NCI-H1436 treated with DMSO at 0.1 percent for 48 hours (cell line): ENCODE measurements at places on chromosomes 2 and 18.

GRCh38 chr18:52227536-52227935, 112.5 kb upstream of the DCC start:
- DNase-seq: no peak

DNA sequence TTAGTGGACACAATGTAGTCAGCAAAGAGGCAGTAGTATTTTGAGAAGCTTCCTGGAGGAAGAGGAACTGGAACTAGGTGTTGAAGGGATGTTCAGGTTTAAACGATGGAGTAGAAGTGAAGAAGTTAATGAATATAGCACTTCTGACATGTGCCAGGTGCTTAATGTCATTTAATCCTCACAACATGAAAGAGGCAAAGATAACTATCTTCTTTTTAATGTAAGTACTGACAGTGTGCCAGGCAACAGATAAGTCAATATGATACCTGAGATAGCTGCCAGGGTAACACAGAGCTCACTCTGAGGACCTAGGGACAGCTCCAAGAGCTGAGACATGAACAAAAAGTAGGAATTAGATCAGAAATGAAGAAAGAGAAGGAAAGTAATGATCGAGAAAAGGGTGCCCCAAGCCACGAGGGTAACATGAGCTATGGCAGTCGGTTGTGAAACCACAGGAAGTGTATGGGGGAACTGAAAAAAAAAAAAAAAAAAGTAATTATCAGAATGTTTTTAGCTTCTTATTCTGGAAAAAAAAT, 140.7 kb downstream of the RNF144A start:
- DNase-seq: no peak

DNA sequence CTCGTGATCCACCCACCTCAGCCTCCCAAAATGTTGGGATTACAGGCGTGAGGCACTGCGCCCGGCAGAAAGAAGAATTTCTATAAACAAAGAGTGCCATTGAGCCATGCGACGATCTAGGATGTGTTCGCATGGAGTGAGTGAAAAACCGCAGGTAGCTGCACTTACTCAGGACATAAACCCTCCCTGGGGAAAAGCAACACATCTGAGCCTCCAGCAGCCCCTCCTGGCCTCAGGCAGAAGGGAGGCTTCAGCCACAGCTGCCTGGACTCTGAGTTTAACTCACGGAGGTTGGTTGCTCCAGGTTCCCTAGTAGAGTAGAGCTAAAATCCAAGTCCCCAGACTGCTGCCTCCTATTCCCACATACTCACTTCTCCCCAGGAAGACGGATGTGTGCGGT, 11.3 kb upstream of the STK25 start:
- DNase-seq: no peak

- DNase-seq: no peak
Measured at GRCh38 chr18:74291472-74291770, 342 bp downstream of the CYB5A start.

DNA sequence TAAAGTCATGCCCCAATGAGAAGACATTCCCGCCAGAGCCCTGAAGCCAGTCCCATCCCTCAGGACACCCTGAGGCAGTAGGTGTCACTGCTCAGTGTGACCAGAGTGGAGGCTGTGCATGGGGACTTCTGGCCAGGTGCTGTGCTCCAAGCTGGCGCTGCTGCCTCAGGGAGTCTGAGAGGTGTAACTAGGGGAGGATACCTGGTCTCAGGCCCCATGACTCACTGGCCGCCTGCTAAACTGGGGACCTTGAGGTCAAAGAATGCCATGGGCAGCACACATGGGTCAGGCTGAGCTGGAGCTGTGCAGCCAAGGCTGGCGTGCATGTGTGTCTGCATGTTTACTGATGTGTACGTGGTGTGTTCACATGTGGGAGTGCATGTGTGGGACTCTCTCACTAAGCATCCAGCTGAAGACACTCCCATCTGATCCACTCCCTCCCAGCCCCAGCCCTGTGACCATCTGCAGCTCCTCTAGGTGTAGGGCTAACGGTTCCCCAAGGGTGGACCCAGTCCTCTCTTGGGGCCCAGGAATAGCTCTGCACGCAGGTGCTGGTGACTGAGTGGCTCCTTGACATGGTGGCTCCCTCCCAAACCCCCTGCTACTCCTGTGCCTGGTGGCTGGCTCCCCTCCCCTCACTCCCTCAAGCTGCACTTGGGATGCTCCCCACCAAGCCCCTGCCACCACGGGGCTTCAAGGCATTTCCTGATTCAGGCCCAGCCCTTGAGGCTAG, 16.5 kb downstream of the HS6ST1 start:
- no peak for DNase-seq

- no peak for DNase-seq
Measured at GRCh38 chr2:131122496-131122895, 17.4 kb downstream of the PLEKHB2 start.

DNA sequence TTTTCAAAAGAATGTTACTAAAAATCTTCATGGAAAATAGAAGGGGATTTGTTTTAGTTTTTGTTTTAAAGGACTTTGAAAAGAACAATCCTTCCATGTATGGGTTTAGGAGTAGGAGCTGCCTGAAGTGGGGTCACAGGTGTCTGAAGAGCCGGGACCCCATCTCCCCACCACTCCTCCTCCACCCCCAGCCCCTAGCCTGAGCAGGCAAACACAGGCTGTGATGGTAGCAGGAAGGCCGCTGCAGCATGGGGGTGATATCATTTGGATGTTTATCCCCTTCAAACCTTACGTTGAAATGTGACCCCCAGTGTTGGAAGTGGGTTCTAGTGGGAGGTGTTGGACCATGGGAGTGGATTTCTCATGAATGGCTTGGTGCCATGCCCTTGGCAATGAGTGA, 93.0 kb downstream of the ZBTB7C start:
- no peak for DNase-seq

DNA sequence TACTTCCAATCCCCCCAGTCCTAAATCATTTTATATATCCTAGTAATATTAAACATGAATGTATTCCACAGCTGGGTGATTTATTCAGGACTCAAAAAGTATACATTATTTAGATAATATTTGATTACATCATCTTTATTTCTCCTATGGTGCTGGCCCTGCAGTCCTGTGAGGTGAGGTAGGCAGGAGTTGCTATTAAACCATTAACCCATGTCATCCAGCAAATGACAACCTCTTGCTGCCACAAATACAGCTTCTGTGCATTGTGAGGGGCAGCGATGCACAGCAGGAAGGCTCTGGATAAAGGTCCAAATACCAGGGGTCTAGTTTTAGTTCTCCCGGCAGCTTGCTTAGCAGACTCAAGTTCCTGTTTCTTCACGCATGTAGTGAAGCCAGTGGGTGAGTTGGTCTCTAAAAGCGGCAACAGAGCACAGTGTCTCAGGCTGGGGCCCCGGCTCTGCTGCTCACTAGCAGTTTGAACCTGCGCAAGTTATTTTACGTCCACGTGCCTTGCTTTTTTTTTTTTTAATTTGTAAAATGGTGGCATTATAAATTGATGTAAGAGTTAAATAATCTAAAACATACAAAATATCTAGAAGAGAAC, 36.1 kb downstream of the INSIG2 start:
- no peak for DNase-seq

DNA sequence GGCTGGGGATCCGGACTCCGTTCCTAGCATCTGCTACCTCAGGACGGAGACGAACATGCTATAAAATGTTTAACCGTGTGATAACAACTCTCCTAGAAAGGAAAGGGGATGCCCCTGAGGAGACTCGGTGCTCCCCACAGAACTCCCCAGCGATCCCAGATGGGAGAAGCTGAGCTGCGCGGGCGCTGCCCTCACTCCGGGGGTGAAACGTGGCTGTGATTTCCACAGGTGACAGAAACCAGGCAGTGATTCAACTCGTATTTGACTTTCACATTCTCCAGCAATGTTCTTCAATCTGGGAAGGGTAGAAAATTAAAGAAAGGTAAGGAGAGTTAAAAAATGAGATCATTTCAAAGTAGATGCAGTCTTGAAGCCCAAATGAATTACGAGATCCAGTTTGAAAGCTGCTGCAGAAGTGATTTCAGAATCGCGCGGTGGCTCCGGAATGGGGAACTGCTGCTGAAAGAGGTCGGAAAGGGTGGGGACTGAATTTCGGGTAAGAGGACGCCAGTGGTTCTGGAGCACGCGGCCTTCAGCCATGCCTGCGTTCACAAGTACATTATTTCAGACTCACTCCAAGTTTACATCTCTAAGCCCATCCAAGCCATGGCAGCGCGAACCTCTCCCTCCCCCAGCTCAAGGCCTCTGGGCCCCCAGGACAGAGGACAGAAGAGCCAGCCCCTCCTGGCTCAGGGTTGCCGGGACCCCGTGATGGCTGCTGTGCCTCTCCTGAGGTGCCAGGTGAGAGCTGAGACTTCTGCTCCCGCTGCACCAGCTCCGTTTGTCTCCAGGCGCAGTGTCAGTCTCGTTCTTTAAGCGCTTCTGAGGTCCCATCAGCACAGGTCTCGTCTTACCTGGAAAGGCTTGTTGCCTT, 39.5 kb downstream of the ADNP2 start:
- no peak for DNase-seq

DNA sequence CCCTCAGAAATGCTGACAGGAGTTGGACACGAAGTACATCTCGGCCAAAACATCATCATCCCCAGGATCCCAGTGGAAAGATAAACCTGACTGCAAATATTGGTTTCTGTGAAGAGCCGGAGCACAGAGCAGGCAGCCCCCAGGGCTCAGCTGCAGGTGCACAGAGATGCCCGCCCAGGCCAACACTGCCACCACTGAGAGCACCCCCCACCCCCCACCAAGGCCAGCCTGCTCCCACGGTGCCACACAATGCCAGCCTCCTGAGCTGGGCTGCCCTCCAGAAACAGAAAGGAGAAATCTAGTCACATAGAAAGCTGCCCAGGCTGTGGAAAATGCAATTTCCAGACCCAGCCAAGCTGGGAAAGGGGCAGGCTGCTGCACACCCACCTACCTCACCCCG, 71.7 kb downstream of the GALNT14 start:
- no peak for DNase-seq

DNA sequence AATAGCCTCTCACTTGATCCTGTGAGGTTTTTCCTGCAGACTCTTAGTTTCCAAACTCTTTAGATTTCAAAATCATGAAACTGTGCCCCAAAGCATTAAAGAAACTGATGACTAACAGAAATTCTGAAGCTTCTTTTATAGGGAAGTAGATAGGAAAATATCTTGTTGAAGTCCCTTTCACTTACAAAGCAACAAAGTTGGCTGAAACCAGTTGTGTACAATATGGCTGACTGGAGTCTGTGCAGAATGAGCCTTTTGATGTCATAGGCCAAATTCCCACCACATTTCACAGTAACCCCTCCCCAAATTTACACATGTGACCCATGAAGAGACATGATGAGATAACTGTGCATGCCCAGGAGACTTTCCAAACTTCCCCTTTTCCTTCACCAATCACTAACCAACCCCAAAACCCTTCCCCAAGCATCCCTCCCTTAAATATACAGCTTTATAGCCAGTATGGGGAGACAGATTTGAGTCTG, 61.7 kb upstream of the NCK2 start:
- no peak for DNase-seq

GRCh38 chr2:66186537-66186936, 248.4 kb upstream of the MEIS1 start:
- no peak for DNase-seq

DNA sequence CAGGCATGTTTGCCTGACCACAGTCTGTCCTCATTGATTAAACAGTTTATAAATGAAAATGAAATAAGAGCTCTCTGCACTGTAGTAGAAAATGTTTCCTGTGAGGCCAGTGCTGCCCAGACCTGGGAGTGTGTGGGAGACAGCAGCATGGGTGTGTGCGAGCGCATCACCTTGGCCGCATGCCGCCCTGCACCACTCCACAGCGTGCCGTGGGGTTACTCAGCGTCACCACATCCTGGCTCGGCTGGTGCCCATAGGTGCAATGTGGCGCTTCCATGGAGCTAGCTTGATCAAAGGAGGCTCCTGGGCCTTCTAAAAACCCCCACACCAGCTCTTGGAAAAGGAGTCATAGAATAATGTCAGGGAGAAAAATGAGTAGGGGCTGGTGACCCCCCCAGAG, 76.0 kb upstream of the EPC2 start:
- no peak for DNase-seq

GRCh38 chr2:123127236-123127635, 897.9 kb upstream of the CNTNAP5 start:
- no peak for DNase-seq

DNA sequence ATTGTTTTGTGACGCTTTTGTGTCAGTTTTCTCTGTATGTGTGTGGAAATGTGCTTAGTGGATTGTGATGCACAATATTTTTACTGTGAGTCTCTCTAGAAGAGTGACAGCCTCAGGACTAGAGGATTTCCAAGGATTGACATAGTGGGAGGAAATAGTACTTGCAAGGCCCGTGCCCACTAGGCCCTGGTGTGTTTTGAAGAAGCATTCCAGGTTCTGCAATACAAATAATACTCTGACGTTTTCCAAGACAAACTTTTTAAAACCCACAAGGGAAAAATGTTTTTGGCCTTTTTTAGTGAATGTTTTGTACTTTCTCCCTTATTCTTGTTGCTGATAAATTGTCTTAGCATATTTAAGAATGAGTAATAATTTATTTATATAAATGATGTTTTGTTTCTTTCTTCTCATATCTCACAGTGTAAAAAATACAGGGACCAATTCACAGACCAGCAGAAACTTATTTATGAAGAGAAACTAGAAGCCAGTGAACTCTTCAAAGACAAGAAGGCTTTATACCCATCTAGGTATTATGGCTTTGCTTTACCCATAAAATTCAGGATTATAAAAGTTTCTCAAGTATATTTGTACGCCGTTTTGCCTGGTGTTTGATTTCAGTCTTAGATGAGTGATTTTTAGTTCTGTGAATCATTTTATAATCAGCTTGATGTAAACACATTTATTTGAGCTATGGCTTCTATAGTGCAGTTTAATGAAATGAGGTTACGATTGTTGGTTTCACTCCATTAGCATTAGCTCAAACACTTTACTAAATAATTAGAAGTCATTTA, 165.6 kb downstream of the MYO1B start:
- DNase-seq: no peak

- no peak for DNase-seq
Measured at GRCh38 chr18:478681-479080, 21.8 kb downstream of the COLEC12 start.

- no peak for DNase-seq
Measured at GRCh38 chr2:84906900-84907714, 1.7 kb downstream of the TMSB10 start.

DNA sequence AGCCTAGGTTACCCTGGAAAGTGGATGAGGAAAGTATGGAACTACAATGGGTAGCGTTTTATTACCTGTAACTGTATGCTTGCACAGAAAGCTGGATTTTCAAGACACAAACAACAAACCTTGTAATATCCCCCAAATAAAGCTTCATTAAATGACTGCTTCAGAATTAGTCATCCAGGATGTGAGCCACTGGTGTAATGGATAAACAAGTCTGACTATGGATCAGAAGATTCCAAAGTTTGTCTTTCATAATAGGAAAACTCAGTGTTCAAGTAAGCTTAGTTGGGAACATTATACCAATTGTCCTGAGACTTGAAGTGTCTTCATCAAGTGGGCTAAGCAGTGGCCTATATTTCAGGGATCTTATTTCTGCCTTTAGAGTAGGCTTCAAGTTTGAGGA, 518.8 kb downstream of the LRP1B start:
- no peak for DNase-seq

- DNase-seq: no peak
Measured at GRCh38 chr2:54969295-54969939, 80.8 kb downstream of the RTN4 start.

- DNase-seq: no peak
Measured at GRCh38 chr2:50443288-50443687, 588.6 kb downstream of the NRXN1 start.
